ENCODE measurements at places on chromosomes 16 and 17.

- no peak for DNase-seq
- H3K36me3 ChIP-seq: no peaks in the 10 kb centered on the region
- H3K27ac ChIP-seq: no peak overlapping the region
- no peak overlapping the region for H3K4me3 ChIP-seq
- peaks cover 58% of the 10 kb centered on the region for H3K27me3 ChIP-seq
Measured at GRCh38 chr17:1966274-1967086, 58.7 kb downstream of the RTN4RL1 start.

DNA sequence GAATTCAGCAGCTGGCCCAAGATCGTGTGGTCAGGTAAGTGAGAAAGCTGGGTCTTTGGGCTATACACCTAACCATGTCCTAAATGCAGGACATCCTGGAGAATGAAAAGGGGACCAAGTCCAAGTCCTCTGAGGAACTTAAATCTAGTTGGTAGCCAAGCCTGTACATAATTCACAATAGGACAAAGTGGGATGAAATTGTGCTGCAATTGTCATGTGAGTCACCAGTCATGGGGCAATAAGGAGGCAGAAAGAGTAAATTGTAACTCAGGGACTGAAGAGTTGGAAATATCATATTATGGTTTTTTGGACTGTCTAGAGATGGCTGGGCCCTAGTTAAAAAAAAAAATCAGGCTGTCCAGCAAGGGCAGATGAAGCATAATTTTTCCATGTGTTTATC lies 202.6 kb downstream of the CYLD start:
- H3K4me1 ChIP-seq: no peaks in the 10 kb centered on the region
- DNase-seq: no peak
- no peak overlapping the region for H3K27ac ChIP-seq
- no peaks in the 10 kb centered on the region for H3K36me3 ChIP-seq

DNA sequence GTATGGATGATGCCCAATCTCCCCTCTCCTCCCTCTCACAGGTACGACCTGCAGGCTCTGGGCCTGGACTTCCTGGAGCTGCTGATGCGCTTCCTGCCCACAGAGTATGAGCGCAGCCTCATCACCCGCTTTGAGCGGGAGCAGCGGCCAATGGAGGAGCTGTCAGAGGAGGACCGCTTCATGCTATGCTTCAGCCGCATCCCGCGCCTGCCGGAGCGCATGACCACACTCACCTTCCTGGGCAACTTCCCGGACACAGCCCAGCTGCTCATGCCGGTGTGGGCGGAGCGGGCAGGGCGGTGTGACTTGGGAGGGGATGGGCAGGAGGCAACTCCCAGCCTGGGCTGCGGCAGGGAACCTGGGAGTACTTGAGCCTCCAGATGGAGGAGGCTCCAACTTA lies 18.1 kb downstream of the SPATA32 start:
- DNase-seq: no peak
- H3K36me3 ChIP-seq: peaks cover 97% of the 10 kb centered on the region
- no peaks in the 10 kb centered on the region for H3K27me3 ChIP-seq
- peaks cover 35% of the 10 kb centered on the region for H3K4me1 ChIP-seq

GRCh38 chr16:1770328-1771187 lies 785 bp downstream of the NME3 start:
- no peaks in the 10 kb centered on the region for H3K27me3 ChIP-seq
- H3K4me1 ChIP-seq: peaks cover 16% of the 10 kb centered on the region
- H3K27ac ChIP-seq: peak overlapping the region; percentile 90
- peaks cover 55% of the 10 kb centered on the region for H3K36me3 ChIP-seq

DNA sequence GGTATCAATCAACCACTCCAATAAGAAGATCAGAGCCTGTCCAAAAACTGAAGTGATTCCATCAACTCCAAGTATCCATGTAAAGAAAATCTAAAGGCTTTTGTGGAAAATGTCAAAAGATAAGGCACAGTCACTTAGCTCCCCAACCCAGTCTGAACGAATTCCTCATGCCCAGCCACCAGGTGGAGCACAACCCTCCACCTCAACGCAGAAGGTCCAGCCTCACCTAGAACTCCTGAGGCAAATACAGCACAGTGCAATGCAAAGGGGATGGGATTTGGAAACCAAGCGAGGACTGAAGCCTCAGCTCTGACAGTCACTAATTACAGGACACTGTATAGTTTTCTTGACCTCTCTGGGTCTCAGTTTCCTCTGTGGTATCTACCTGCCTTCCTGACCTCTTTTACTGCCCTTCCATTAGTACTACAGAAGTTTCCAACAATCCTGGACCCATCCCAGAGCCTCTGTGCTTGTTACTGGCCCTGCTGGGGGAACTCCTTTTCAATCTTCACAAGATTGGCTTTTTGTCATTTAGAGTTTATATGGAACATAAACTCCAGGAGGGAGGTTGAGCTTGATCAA lies 2.0 kb downstream of the NCBP3 start:
- H3K36me3 ChIP-seq: peaks cover 54% of the 10 kb centered on the region
- no peaks in the 10 kb centered on the region for H3K27me3 ChIP-seq
- peak overlapping the region; percentile 95 for H3K4me3 ChIP-seq
- DNase-seq: peak; percentile 17
- H3K27ac ChIP-seq: peak overlapping the region; percentile 82

DNA sequence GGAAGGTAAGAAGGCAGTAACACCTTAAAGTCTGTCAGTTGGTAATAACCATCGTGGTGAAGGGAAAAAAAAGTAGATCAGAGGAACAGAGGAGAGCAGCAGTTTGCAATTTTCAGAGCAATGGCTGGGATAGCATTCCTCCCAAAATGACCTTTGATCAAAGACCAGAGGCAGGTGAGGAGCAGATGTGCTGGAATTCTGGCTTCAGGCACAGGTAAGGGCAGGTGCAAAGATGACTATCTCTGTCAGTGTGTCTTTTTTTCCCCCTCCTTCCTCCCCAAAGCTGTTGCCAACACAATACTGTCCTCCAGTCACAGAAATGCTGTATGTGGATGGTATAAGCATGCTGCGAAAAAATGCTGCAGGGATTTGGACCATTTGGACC lies 166.7 kb downstream of the XYLT1 start:
- DNase-seq: no peak
- no peak overlapping the region for H3K27ac ChIP-seq
- no peak overlapping the region for H3K4me3 ChIP-seq
- H3K36me3 ChIP-seq: peaks cover 3% of the 10 kb centered on the region
- H3K4me1 ChIP-seq: peaks cover 19% of the 10 kb centered on the region

DNA sequence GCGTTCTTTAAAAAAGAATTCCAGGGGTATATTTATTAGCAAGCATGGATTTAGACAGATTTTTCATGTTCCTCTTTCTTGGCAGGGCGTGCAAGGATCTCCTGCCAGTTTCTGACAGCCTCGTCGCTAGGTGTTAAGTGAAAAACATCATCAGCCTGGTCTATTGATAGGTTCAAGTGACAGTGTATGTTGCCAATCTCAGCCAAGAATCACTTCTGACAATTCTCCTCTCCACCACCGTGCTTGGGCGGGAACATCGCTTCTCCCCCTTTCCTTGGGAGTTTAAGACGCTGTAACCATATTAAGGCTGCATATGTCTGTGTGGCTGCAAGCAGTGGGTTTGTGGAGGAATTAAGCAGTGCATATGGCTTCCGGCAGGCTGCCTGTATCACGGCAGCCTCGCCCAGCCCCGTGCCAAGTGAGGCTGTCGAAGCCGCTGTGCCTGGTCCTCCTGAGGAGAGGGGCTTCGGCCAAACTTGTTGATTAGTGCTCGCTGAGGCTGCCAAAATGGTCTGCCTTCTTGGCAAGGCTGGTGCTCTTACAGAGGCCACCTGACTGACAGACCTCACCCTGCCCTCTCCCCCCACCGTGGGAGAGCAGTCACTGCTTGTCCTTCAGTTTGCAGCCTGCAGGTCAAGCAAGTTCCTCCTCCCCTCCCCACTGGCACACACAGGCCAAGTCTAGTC lies 132.2 kb upstream of the MPHOSPH6 start:
- DNase-seq: no peak
- no peaks in the 10 kb centered on the region for H3K36me3 ChIP-seq
- H3K4me3 ChIP-seq: no peak overlapping the region
- peaks cover 11% of the 10 kb centered on the region for H3K27me3 ChIP-seq
- no peak overlapping the region for H3K27ac ChIP-seq

DNA sequence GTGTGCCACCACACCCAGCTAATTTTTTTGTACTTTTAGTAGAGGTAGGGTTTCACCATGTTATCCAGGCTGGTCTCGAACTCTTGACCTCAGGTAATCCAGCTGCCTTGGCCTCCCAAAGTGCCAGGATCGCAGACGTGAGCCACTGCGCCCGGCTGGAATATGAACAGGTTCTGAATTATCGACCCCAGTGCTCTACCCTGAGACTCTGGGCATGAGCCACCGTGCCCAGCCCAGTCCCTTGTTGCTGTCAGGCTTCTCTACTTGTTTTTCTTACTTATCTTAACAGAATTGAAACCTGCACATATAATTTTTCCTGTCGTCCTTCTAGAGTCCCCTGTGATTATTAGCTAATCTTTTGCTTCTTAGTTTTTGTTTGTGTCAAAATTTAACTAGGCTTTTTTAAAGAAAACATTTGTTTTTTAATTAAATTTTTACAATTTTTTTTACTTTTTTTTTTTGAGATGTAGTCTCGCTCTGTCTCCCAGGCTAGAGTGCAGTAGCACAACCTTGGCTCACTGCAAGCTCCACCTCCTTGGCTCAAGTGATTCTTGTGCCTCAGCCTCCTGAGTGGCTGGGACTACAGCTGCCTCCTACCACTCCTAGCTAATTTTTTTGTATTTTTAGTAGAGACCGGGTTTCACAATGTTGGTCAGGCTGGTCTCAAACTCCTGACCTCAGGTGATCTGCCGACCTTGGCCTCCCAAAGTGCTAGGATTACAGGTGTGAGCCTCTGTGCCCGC lies 66.7 kb downstream of the AP2B1 start:
- peaks cover 7% of the 10 kb centered on the region for H3K4me1 ChIP-seq
- no peak for DNase-seq
- H3K27me3 ChIP-seq: no peaks in the 10 kb centered on the region
- H3K4me3 ChIP-seq: no peak overlapping the region
- H3K27ac ChIP-seq: no peak overlapping the region

GRCh38 chr17:48723423-48724250 lies 652 bp downstream of the PRAC2 start:
- H3K4me1 ChIP-seq: peaks cover 32% of the 10 kb centered on the region
- H3K36me3 ChIP-seq: peaks cover 38% of the 10 kb centered on the region
- peak overlapping the region; percentile 76 for H3K4me3 ChIP-seq
- DNase-seq: no peak
- no peak overlapping the region for H3K27ac ChIP-seq

DNA sequence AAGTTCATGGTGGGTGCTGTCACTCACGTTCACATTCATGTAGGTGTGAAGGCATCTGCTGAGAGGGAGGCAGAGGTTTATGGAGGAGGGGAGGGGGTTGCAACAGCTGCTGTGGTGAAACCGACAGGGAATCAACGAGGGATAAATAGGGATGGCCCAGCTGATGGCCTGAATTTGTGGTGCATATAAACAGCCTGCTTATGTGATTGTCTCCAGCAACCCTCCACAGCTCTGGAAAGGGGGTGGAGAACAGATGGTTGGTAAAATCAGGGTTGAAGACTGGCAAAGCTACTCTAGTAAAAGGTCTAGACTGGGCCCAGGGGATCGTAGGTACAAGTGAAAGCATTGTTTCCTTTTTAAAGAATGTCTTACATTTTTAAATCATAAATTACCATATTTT lies 53.7 kb downstream of the IQCK start:
- no peaks in the 10 kb centered on the region for H3K4me1 ChIP-seq
- no peak overlapping the region for H3K27ac ChIP-seq
- no peaks in the 10 kb centered on the region for H3K36me3 ChIP-seq
- H3K27me3 ChIP-seq: peaks cover 6% of the 10 kb centered on the region
- DNase-seq: no peak

DNA sequence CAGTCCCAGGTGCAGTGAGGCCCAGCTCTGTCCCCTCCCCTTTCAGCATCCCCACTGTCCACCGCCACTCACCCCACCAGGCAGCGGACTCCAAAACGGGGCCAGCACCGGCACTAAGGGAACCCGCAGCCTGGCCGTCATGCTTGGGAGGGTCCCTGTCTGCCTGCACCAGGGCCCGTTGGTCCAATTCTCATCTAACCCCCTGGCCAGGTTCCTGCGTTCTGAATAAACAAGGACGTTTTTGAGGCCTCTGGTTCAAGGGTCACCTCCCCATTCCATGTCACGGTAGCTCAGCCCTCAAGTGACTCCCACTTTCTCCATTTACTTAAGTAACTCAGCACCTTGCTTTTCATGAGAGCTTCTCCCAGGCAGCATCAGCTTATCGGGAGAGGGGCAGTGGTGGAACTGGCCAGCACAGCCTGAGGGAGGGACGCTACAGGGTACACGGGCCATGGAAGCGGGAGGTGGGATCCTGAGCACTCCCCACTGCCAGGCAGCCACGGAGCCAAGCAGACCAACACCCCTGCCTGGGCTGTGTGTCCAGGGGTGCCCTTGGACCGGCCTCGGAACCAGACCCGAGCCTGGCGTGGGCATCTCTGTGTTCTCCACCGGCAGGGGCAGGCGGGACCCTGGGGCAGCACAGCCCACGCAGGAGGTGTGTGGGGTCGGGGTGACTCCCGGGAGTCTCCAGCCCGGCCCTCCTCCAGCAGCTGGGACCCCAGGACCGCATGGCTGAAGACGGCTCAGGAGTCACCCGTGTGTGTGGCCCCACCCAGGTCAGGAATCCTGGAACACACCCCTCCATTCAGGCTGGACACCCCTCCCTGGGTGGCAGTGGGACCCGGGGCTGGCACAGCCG lies 74.9 kb upstream of the GNG13 start:
- no peak overlapping the region for H3K4me3 ChIP-seq
- H3K36me3 ChIP-seq: peaks cover 3% of the 10 kb centered on the region
- H3K4me1 ChIP-seq: no peaks in the 10 kb centered on the region
- no peak overlapping the region for H3K27ac ChIP-seq
- DNase-seq: no peak

DNA sequence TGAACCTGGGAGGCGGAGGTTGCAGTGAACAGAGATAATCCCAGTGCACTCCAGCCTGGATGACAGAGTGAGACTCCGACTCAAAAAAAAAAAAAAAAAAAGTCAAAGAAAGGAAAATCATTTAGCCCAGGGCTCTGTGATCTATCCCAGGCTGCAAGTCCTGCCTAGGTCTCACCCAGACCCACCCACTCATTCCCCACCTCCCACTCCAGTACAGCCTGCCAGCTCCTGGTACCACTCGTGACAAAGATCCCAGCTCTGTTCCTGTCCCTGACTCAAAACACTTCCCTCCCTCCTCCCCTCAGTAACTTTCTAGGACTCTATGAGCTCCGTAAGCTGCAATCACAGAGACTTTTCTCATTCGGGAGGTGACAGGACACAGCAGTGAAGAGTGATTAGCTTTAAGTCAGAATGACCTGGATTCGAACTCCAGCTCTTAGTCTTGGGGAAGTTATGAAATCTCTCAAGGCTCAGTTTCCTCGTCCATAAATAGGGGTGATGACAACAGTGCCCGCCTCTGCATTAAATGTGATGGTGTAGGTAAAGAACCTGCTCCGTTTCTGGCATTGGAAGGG lies 28.0 kb upstream of the MRPS23 start:
- H3K27me3 ChIP-seq: peaks cover 77% of the 10 kb centered on the region
- no peak overlapping the region for H3K4me3 ChIP-seq
- H3K36me3 ChIP-seq: no peaks in the 10 kb centered on the region
